Dermis blood vessel endothelial cell (primary cell): ENCODE measurements at places on chromosomes 12 and 14. TPM values are rescaled to one million over a fixed set of nuclear protein-coding genes. Genes with fewer than 3 reads are reported as not detected.

The RNFT2 gene
- 2.2 and 2.9 TPM in 2 replicates for total RNA-seq

The DIO2 gene
- 0.51 TPM in 1 of 2 replicates, not detected in the other for total RNA-seq

The RAD9B gene
- total RNA-seq = 0.14 and 1.2 TPM in 2 replicates

The MDGA2 gene
- not detected in 2 replicates for total RNA-seq

The RIN3 gene
- total RNA-seq = 7.7 and 11.1 TPM in 2 replicates

The MYF5 gene
- total RNA-seq = not detected in 2 replicates

The PLEKHA5 gene
- total RNA-seq = 12.8 and 13.8 TPM in 2 replicates

The RNF212B gene
- total RNA-seq = not detected in 2 replicates

The OR10G3 gene
- not detected in 2 replicates for total RNA-seq

The PTPRB gene
- total RNA-seq = 135 and 169 TPM in 2 replicates

The ACTR10 gene
- total RNA-seq = 39.6 and 42.4 TPM in 2 replicates

The C14orf180 gene
- not detected in 2 replicates for total RNA-seq

The PZP gene
- 0.70 and 2.4 TPM in 2 replicates for total RNA-seq

The CACNA1C gene
- 0.14 and 1.5 TPM in 2 replicates for total RNA-seq

The LPCAT3 gene
- total RNA-seq = 8.0 and 15.3 TPM in 2 replicates

The KRT2 gene
- not detected in 2 replicates for total RNA-seq

The OLR1 gene
- not detected in 2 replicates for total RNA-seq

The TMEM121 gene
- total RNA-seq = 4.6 and 11.7 TPM in 2 replicates

The PSMB11 gene
- not detected in 2 replicates for total RNA-seq

The GUCY2C gene
- total RNA-seq = not detected in 2 replicates

The AKAP5 gene
- total RNA-seq = 0.47 and 0.68 TPM in 2 replicates

The FAM234B gene
- total RNA-seq = 12.2 and 13.3 TPM in 2 replicates

The DPY19L2 gene
- total RNA-seq = 0.51 and 2.4 TPM in 2 replicates

The MFAP5 gene
- 0.19 and 0.85 TPM in 2 replicates for total RNA-seq
